ENCODE measurements at places on chromosomes 4 and X. TPM values are rescaled to one million over a fixed set of nuclear protein-coding genes. Genes with fewer than 3 reads are reported as not detected.

DNA sequence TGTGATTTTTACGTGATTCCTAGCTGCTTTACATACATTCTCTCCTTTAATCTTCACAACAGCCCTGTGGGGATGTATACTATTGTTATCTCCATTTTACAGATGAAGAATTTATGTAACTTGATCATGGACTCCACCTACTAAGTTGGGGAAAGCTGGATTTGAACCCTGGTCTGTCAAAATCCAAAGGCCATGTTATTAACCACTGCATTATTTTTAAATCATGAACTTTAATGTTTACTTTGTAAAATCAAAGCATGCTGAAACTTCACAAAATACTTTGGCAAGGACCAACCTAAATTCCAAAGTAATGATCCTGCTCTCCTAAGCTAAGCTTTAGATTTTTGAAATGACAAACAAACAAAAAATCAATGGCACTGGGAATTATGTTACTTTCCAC lies 26.1 kb downstream of the FAM47E start:
- H3K36me3 ChIP-seq = no peaks in the 10 kb centered on the region
- H3K4me1 ChIP-seq = no peaks in the 10 kb centered on the region
- peaks cover 27% of the 10 kb centered on the region for H3K27me3 ChIP-seq
- no peak overlapping the region for H3K4me3 ChIP-seq
- H3K27ac ChIP-seq = no peak overlapping the region

DNA sequence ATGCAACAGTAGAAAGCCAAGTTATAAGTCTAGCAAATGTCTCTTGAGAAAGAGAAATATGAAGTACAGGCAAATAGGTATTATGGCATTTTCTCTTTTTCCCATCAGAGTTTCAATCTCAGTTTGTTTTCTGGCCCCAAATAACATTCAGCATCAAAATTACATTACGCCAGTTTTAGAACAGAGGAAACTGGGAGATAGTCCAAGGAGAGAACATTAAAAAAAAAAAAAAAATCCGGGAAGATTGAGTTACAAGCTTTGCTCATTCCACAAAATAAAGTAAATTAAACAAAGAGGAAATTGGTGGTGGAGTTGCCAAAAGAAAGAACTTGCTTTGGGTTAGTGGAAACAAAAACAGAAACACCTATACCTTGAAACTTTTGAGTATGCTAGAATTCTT lies 50.4 kb upstream of the IL13RA2 start:
- H3K36me3 ChIP-seq = no peaks in the 10 kb centered on the region
- H3K27ac ChIP-seq = no peak overlapping the region
- no peaks in the 10 kb centered on the region for H3K4me1 ChIP-seq

SPANXB1 gene
- total RNA-seq = not detected

HPGDS gene
- not detected for total RNA-seq

BMPR1B gene
- total RNA-seq = not detected
